ENCODE measurements at places on chromosomes 2 and 18.

DNA sequence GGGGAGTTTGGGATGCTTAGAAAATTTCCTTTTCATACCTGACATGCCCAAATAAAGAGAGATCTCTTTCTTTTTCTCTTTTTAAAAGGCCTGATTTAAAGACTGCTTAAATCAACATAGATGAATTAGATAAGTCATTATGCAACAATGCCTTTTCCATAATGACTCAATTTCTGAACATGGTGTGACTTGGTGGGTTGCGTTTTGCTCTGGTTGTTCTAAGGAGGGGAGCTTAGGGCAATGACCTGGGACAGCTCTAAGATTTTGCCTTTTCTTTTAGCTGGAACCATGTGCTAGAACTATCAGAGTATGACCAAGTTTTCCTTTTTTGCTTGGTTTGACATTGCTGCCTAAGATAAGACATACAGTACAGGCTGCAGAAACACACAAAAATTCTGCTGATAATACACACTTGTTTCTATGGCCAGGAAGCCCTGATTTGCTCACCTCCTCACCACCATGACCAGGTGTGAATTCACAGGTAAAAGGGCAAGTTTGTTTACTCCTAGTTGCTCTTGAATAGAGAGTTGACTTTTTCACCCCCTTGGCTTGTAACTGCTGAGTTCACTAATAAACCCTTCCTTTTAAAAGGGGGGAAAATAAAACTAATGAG lies 58.1 kb upstream of the IL1RL1 start:
- ATAC-seq = no peak

- no peak for ATAC-seq
Observed at GRCh38 chr18:12689256-12689850, 13.2 kb downstream of the CEP76 start.

DNA sequence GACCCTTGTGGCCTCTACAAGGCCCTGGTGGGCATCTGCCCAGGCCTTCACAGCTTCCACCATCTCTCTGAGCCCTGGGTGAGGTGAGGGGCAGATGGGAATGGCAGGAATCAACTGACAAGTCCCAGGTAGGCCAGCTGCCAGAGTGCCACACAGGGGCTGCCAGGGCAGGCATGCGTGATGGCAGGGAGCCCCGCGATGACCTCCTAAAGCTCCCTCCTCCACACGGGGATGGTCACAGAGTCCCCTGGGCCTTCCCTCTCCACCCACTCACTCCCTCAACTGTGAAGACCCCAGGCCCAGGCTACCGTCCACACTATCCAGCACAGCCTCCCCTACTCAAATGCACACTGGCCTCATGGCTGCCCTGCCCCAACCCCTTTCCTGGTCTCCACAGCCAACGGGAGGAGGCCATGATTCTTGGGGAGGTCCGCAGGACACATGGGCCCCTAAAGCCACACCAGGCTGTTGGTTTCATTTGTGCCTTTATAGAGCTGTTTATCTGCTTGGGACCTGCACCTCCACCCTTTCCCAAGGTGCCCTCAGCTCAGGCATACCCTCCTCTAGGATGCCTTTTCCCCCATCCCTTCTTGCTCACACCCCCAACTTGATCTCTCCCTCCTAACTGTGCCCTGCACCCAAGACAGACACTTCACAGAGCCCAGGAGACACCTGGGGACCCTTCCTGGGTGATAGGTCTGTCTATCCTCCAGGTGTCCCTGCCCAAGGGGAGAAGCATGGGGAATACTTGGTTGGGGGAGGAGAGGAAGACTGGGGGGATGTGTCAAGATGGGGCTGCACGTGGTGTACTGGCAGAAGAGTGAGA lies 2.0 kb downstream of the PROC start:
- no peak for ATAC-seq

DNA sequence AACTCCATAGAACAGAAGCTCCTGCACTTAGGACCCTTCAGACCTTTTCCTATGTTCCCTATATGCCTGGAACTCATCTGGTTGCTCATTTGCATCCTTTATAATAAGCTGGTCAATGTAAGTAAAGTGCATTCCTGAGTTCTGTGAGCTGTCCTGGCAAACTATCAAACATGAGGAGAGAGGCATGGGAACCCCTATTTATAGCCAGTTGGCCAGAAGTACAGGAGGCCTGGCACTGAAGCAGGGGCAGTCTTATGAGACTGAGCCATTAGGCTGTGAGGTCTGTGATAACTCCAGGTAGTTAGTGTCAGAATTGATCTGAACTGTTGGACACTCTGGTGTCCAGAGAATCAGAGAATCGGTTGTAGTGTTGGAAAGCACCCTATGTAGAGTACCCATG lies 88.4 kb downstream of the EHD3 start:
- ATAC-seq = peak; percentile 73

GRCh38 chr2:43004879-43005244 lies 212.5 kb upstream of the HAAO start:
- no peak for ATAC-seq

DNA sequence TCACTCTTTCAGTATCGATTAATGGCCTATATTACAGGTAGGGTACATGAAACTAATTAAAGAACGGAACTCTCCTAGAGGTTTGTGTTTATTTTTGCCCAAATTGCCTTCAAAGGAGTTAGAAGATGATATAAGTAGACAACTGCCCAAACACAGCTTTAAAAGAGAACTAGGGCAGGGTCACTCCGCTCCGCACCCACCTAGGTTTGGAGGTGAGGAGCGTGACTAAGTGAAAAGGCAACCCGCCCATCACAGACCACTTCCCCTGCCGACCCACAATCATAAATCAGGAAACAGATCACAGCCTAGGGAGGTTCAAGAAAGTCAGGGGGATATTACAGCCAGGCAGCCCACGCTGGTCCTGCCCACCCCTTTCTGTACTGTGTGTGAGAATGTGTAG lies 166.7 kb downstream of the C1D start:
- ATAC-seq = no peak

DNA sequence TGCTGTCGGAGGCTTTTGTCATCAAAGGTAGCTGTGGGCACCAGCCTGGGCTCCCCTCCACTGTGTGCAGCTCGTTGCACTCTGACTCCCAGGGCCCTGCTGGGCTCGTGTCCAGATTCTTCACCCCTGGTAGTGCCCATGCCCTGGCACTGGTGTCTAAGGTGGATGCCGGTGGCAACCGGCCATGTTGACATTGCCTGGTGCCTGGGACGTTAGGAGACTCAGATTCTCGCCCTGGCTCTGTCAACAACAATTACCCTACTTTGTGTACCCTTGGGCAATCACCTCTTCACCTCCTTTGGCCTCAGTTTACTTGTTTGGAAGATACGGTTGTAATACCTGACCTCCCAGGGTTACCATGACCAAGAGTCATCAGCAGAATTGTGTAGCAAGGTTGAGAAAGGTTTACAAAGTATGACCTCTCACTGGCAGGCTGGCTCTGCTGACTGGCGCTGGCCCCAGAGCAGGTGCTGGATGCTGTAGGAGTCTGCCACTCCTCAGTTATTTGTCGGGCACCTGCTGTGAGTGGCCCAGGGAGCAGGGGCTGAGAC lies 41.5 kb upstream of the MCFD2 start:
- ATAC-seq = no peak

DNA sequence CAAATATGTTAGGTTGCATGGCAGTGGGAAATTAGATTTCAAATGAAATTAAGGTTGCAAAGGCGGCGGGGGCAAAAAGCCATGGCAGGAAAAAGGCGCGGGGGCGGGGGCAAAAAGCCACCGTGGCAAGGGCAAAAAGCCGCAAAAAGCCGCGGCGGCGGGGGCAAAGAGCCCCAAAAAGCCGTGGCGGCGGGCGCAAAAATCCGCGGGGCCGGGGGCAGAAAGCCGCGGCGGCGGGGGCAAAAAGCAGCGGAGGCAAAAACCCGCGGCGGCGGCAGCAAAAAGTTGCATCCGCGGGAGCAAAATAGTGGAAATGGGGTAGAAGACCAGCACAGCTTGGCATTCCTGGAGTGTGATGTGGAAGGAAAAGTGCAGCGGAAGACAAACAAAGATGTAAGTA lies 417.1 kb downstream of the ANKRD30B start:
- ATAC-seq = no peak

DNA sequence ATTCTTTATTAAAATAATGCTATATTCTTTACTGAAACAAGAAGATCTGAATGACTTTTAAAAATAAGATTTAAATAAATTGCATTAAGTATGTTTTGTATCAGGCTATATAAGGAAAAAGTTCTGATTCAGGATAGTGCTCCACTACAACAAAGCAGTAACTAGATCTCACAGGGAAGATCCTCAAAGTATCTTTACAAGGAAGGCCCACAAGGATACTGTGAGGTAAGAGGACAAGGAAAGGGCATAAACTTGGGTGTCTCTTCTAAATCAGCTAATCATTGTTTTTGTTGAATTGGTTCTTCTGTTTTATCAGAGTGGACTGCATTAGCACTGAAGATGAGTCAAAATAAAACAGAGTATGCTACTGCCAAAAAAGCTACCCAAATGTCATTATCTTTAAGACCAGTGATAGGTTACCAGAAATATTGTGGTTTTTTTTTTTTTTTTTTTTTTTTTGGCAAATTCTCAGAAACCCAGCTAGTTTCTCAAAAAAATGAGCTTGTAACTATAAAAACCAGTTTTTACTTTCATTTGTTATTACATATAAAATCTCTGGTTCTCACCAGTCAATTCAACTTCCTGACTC lies 160.9 kb downstream of the BAZ2B start:
- ATAC-seq = peak; percentile 68

Data from SK-N-SH treated with all-trans-retinoic acid at 6 μM for 48 hours (cell line).